ENCODE measurements at places on chromosomes 7 and 10.

DNA sequence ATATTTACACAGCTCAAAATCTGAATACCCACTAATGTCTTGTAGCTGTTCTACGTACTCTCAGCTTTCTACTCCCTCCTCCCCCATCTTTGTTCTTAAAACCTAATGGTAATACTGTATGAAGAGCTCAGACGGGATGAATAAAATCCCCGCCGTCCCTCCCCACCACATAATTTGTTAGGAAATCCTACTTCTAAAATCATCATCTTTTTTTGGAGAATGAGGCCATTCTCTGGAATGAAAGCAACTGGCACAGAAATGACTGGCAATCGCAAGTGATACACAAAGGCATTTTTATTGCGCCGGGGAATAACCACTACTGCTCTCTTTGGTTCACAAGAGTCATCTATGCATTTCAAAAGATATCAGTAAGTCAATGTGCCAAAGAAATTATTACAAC lies 27.3 kb downstream of the SLC35B4 start:
- DNase-seq, result no peak

DNA sequence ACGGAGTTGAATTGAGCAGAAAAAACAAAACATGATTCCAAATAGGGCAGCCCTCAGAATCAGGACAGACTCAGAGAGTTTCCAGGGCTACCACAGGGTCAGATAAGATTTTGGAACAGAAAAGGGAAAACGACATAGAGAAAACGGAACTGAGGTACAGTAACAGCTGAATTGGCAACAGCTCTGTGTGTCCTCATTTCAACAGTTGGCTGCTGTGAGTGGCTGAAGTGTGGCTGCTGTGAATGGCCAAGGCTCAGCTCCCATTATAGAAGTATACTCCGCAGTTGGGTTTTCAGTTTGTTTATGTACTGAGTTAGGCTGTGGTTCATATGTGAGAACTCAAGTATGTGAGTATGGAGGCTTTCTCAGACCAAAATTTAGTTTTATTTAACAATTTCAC lies 32.0 kb downstream of the ANTXRL start:
- DNase-seq, result no peak

DNA sequence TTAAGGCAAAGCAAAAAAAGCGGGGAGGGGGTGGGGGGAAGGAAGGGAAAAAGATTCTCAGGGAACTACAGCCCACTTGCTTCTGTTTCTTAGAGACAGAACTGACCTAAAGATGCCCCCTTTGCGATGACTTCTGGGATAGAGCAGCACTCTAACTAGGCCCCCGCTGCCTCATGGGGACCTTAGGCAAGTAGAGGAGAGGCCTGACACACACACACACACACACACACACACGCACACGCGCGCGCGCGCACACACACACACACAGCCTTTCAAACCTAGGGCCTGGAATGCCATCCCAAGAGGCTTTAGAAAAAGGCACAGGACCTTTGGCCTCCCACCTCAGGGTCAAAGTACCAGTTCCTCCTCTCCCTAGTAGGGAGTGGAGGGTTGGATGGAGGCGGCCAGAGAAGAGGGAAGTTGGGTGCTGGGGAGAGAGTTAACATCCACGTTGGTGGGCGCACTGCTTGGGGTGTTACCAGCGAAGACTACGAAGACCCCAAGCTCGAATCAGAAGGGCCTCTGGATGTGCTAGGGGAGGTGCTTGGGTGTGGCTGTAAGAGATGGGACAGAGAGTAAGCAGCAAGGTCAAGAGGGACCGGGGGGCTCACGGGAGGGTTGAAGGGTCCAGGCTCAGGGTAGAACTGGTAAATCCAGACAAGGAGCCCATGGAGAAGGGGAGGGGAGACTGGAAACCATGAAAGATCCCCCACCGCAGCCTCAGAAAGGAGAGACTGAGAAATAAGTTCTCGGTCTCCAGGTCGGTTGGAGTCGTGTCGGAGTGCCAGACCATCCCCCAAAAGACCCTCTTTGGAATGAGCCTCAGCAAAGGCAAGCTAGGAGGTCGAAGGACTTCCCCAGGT lies 1.2 kb upstream of the COL1A2 start:
- DNase-seq, result peak; percentile 24

- DNase-seq, result no peak
These were observed 23.9 kb upstream of the CELF2 start for GRCh38 chr10:10993785-10994184.

DNA sequence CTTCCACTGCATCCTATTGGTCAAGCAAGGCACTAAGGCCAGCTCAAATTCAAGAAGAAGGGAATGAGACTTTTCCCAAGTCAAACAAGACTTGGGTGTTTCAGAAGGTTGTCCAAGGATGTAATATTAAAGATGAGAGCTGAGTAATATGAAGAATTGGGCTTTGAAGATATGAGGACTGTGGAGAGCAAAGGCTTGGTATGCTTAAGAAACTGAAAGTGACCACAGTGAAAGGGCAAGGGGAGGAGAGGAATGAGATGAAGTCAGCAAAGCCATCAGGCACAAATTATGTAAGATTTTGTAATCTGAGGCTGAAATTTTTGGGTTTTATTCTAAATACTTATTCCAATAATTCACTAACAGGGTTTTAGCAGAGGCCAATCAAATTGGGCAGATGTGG lies 38.6 kb upstream of the NPY start:
- DNase-seq, result no peak

DNA sequence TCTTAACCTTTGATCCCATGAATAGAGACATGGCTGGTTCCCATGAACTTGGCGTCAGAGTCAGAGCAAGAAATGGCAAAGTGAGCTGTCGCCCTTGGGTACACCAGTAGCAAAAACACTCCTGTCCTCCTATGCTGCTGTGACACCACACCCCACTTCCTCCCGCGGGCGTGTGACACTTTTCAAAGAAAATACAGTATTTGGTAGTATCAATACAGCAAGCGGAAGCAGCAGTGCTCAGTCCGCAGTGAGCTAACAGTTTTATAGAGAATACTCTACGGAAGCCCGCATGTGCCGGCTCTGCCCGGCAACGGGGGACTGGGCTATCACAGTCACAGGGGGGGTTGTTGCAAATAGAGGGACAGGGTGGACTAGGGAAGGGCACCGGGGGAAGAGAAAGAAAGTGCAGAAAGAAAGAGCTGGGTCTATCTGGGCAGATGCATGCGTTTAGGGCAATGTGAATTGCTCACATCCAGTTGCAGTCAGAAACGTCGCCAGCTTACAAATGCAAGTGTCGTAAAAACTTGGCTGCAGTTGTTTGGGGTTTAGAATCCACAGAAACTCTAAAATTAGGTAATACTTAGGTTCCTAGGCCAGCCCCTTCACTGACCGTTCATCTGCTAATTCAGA lies 49.8 kb downstream of the PRKCQ start:
- no peak for DNase-seq

DNA sequence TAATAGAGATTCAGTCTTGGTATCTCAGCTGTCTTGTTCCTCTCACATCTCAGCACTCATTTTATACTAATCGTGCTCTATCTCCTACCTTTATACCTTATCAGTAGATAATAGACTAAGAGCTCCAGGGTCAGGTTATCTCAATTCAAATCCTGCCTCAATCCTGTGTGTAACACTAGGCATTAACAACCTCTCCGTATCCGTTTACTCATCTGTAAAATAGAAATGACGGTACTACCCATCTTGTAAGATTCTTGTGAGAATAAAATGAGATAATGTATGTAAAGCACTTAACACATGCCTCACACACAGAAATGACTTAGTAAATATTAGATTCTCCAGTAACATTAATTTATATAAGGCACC lies 622 bp upstream of the P4HA1 start:
- no peak for DNase-seq

GRCh38 chr10:31291123-31291522 lies 27.9 kb upstream of the ZEB1 start:
- DNase-seq, result no peak

DNA sequence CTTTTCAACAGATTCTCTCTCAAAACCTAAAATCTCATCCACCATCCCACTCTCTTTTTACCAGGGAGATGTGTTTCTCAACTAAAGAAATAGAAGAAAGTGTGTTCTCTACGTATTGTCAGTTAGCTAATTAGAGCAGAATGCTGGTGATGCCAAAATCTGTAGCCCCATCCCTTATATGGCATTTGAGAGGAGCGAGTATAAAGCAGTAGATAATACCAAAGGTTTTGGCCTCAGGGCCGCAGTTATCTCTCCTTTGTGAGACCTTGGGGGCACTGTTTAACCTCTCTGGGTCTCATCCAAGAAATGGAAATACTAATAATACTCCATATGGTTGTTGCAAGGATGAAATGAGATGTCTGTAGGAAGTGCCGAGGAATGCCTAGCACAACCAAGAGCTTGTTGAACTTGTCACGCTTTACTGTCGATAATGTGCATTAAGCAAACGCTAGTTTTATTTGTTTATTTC lies 456 bp upstream of the DLD start:
- DNase-seq, result no peak

DNA sequence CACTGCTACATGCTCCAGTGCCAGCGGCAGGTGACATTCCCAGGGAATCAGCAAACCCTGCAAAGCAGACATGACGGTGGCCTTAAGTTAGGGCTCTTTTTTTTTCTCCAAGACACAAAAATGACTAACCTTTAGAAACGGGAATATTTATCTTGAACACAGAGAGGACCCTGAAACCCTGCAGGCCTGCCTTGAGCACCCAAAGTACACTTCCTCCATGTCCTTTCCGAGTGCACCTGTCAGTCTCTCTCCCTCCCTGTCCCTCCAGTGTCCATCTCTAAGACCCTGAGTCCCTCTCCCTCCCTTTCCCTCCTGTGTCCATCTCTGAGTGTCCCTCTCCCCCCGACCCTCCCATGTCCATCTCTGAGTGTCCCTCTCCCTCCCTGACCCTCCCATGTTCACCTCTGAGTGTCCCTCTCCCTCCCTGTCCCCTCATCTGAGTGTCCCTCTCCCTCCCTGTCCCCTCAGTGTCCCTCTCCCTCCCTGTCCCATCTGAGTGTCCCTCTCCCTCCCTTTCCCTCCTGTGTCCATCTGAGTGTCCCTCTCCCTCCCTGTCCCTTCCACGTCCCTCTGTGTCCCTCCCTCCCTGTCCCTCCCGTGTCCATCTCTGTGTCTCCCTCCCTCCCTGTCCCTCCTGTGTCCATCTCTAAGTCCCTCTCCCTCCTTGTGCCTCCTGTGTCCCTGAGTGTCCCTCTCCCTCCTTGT lies 51.2 kb upstream of the CAMK2B start:
- no peak for DNase-seq

DNA sequence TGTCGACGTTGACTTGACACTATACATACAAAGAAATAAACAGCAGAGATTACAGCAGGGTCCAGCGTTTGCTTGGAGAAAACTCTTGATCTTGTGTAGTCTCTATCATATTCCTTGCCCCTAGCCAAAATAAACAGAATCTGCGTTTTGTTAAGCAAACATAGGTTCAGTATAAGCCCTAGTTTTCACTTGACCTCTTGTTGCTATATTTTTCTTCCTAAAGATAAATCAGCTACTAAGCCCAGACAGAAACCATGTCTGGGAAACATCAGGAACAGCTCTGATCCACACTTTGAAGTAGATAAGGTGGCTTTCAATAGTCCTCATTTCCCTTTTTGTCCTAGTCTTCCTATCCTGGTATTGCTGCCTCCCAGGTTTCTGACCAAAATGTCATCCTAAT lies 328.2 kb upstream of the MAGI2 start:
- DNase-seq, result no peak

DNA sequence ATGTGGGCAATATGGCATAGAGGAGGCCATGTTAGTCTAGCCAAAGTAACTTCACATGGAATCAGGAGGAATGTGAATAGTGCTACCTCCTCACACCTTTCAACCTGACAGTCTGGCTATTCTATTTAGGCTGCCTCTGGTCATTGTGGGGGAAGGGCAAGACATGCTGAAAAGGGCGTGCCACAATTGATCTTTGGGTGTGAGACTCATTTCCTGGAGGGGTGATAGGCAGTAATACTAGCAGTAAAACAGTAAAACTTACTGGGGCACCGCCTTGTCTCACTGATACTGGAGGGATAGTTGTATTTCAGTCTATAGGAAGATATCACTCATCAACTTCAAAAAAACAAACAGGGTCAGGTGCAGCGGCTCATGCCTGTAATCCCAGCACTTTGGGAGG lies 88.7 kb downstream of the TMEM168 start:
- no peak for DNase-seq

- DNase-seq, result no peak
These were observed 102.0 kb upstream of the GLI3 start for GRCh38 chr7:42338916-42339540.

- no peak for DNase-seq
These were observed 25.1 kb downstream of the MKX start for GRCh38 chr10:27720529-27720928.

DNA sequence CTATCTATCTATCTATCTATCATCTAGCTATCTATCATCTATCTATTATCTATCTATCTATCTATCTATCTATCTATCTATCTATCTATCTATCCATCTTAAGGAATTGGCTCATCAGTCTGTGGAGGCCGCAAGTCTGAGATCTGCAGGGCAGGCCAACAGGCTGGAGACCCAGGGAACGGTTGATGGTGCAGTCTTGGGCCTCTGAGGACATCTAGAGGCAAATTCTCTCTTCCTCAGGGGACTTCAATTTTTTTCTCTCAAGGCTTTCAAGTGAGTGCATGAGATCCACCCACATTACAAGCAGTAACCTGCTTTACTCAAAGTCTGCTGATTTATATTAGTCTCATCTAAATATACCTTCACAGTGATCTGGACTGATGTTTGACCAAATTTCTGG lies 197.0 kb downstream of the GLRX3 start:
- DNase-seq, result no peak

- no peak for DNase-seq
These were observed 10.9 kb upstream of the CYP3A4 start for GRCh38 chr7:99794585-99795502.

DNA sequence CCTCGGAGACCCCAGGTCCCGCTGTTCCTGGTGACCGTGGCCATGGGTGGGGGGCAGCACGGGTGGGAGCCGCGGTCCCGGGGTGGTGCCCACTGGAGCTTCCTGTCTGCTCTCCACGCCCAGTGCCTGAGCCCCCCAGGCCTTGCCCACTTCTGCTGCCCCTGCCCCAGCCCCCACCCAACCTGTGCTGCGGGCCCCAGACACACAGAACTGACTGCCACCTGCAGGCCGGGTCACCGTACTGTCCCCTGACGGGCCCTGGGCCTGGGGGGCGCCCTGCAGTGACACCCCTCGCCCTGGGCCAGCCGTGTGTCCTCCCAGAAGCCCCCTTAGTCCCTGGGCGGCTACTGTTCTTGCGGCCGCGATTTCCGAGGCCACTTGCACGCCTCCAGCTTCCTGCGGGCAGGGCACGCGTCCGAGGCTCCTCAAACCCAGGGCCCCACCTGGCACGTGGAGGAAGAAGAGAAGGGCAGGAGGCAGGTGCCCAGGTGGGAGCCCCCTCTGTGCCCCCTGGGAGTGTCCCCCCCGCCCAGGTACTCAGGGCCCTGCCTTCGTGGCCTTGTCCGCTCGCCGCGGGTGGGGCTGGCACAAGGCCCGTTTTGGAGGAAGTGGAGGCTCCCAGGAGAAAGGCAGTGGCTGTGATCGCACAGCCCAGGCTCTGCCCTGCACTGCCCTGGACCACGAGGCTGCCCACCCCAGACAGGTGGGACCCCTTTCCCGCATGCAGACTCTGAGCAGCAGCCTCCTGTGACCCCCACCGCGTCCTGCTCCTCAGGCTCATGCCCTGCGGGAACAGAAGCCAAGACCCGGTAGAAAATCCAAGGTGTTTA lies 10.4 kb downstream of the TMEM184A start:
- no peak for DNase-seq

Data from left renal cortex interstitium (tissue), 4 donors.